ENCODE measurements at places on chromosomes 1 and 21.

GRCh38 chr1:101308935-101309333, 72.1 kb downstream of the S1PR1 start:
- no peak for DNase-seq

DNA sequence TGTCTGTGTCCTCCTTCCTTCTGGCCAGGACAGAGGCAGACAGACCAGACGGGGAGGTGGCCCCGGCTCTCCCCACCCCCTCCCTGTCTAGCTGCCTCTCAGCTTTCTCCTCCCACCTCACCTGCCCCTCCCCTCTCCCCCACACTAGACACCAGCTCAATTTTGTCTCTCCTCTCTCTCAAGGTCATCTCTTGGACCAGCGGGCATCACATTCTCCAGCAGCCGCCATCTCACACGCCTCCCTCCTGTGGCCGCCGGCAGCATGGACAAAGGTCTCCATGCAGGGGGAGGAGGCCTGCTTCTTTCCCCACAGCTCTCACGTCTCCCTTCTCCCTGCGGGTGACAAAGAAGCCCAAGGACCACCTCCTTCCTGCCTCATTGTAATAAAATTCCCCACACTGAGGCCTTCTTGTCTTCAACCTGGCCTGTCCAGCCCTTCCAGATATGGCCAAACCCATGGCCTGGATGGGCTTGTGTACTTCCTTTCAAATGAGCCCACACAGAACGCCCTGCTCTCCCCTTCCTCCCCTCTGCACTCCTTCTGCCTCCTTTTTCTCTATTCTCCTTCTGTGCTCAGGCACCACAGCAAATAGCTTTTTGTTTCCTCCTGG, 14.6 kb downstream of the OPTC start:
- no peak for DNase-seq

DNA sequence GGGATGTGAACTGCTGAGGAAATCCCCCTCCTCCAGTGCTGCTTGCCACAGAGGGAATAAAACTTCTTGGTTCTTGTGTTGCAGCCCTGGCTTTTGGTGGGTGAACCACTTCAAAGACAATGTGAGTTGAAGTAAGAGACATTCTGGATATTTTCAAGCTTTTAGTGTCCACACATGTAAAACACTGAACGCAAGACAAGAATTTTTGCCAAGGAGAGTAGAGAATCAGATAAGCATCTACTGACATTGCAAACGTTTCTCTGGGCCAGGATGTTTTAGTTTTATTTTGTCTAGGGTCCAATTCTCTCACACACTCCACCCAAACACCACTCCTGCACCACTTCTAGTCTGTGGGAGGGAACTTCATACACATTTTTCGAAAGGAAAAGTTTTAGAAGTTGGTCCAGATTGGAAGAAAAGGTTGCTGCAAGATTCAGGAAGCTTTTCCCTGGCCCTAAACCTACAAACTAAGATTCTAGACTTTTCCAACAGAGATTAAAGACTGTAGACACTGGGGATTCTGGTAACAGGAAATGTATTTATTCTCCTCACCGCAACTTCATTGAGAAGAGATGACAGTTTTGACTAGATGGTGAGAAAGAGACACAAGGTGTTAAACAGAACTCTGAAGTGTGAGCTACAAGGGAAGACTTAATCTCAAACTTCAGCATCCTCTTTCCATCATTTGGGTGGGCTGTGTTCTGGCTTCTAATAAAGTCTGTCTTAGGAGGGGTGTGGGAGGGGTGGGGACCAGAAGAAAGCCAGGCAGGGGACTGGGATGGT, 16.1 kb downstream of the FASLG start:
- no peak for DNase-seq

DNA sequence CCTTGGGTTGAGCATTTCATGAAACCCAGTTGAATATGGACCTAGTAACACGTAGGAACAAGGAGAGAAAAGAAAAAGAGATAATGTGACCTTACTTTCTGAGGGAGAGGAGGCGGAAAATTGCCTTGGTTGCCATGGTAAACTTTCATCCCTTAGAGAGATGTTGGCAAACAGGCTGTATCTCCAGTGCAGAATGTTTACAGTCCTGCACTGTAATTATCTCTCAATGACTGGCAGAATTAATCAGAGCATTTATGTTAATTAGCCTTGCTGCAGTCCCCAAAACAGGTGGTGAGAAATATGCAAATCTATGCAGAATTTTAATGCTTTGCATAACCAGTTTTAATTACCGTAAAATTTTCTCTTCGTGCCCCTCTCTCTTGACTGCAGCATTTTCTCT, 147.3 kb downstream of the CD247 start:
- DNase-seq: no peak

DNA sequence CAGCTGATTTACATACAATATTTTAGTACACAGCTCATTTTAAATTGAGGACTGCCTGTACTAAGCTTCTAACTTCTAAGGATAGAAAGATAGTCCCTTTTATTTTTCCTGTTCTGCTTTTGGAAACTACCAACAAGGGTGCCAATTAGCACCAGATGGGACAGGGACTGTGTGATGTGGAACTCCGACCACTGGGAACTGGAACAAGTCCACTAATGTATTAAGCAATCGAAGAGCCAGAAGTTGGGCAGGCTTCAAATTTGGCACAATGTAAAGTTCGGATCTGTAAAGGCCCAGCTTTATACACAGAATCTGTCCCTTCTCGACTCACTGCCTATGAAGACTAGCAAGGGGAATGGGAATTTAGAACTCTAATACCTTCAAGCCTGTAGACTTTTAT, 149.3 kb downstream of the ZC3H11B start:
- DNase-seq: no peak

GRCh38 chr1:156656806-156657740, 15.2 kb downstream of the BCAN start:
- DNase-seq: peak; percentile 78

GRCh38 chr1:5577255-5578040, 414.8 kb downstream of the NPHP4 start:
- no peak for DNase-seq

- no peak for DNase-seq
Measured at GRCh38 chr21:35226328-35226727, 177.2 kb upstream of the RUNX1 start.

GRCh38 chr1:100810360-100810759, 84.3 kb downstream of the EXTL2 start:
- no peak for DNase-seq

- DNase-seq: no peak
Measured at GRCh38 chr1:230159580-230159979, 92.5 kb downstream of the GALNT2 start.

GRCh38 chr1:222182641-222183040, 365.3 kb downstream of the HHIPL2 start:
- DNase-seq: no peak

DNA sequence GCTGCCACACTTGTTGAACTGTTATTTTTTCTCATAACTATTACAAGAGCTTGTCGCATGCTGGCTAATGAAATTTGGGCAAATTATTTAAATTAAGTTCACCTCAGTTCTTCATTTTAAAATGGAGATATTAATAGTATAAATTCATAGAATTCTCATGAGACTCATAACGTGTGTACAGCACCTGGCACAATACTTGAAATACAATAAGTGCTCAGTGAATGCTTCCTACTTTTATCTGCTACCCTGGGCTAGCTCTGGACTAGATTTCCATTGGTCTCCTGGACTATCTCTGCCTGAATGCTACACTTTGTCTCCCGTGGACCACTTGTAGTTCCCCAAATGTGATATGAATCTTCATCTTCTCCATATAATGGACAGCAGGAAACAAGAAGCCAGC, 919 bp downstream of the SLAMF6 start:
- no peak for DNase-seq

GRCh38 chr1:107359472-107360241, 218.8 kb downstream of the NTNG1 start:
- no peak for DNase-seq

- no peak for DNase-seq
Measured at GRCh38 chr1:195345149-195345548, 1263.1 kb downstream of the KCNT2 start.

DNA sequence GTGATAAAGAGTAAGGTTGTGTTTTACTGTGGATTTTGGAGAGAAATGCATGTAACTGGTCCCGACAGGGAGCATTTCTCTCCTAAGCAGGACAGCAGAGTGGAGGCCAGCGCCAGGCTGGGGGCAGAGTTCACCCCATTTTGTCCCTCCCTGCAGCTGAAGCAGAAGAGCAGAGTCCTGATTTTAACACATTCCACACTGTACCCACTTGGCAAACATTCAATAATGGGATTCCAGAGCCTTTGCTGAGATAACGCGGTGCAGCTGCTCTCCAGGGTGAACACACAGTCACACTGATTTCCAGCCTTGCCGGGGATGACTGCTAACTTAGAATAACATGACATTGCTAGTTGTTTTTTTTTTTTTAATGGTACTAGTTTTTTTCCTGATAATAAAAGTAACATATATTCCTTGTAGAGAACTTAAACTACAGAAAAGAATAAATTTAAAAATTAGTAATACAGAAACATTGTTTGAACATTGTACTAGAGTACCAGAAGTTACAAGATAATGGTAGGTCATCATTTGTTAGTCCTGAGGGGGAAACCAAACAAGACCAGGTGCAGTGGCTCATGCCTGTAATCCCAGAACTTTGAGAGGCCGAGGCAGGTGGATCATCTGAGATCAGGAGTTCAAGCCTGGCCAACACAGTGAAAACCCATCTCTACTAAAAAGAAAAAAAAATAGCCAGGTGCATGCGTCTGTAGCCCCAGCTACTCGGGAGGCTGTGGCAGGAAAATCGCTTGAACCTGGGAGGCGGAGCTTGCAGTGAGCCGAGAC, 77.2 kb downstream of the SCCPDH start:
- DNase-seq: no peak
